Hematopoietic multipotent progenitor cell treated with erythropoietin and hydrocortisone succinate and interleukin-3 and kit ligand, for 6 days (in vitro differentiated cells): ENCODE measurements at places on chromosomes 6 and 20.

DNA sequence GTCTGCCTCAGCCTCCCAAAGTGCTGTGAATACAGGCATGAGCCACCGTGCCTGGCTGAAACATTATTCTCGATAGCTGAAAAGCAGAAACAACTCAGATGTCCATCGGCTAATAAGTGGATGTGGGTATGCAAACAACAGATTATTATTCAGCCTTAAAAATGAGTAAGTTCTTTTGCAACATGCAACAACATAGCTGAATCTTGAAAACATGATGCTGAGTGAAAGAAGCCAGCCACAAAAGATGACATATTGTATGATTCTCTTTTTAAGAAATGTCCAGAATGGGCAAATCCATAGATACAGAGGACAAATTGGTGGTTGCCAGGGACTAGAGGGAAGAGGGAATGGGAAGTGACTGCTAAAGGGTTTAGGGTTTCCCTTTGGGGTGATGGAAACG, 61.7 kb downstream of the RIOK1 start:
- DNase-seq: no peak

GRCh38 chr6:39029156-39030011, 19.2 kb upstream of the GLP1R start:
- peak; percentile 64 for DNase-seq

GRCh38 chr20:61757678-61758563, 307.8 kb downstream of the TAF4 start:
- no peak for DNase-seq

GRCh38 chr6:128500014-128500413, 20.4 kb downstream of the PTPRK start:
- DNase-seq: no peak

DNA sequence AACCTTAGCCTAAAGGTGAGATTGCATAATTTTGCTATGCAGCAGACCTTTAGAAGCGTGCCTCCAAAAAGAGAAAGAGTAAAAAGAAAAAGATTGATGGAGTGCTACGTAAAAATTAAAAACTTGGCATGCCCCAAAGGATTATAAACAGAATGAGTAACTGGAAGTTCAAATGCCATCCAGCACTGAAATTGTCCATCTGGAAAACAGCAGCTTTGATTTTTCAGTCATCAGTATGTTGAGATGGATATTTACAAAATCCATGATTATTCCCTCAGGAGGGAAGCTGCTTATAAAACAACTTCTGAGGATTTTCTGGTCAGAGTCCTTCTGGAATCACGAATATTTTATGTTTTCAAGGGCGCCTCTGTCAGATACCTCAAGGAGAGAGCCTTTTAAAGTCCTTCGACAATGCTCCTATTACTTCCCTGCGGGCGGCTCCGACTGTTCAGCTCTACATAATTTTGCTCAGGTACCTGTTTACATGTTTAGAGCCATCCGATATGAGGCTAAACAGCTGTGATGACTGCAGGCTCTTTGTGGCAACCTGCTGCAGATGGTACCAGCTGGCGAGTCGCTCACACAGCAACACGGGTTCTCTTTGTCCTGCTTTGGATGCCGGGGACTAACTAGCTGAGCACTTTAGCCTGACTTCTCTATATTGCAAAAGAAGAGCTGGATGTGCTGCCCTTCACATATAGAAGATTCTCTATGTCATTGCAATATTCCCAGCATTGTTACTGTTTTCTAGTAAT, 83.3 kb downstream of the RCAN2 start:
- DNase-seq: no peak
